ENCODE measurements at places on chromosomes 7 and 10.

DNA sequence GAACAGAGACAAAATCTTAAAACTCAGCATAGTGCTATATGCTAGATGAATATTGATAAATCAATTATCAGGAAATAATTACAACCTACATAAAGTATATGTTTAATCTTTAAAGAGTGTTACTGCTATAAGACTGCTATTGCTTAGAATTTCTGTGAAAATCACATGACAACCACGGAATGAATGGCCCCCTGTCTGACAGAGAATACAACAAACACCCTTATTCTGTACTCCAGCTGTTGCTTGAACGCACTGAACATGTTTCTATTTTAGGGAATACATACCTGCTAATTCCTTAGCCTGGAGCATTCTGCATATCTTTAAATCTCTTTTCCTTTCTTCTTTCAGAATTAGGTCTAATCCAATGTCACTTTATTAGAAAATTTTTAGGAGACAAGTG is 452.4 kb upstream of the PHF14 start:
- no peak for DNase-seq

- DNase-seq = no peak
Measured at GRCh38 chr7:131657881-131658280, 101.5 kb upstream of the PODXL start.

DNA sequence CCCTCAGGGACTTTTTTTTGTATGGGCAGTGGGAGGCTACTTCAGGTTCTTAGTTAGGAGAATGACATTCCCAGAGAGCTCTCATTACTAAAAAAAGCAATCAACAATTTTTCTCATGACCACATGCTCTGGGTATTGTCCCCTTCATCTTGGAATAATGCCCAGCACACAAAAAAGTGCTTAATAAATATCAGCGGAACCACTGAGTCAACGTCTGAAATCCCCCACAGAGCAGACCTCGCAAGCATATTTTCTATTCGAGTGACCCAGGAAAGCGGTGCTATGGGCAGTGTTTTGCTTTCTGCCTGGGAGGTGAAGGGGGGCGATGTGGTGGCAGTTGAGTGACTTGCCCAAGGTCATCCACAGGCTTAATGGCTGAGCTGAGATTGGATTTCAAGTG is 493.4 kb upstream of the ZMIZ1 start:
- no peak for DNase-seq

GRCh38 chr7:78018641-78019446 is 220.3 kb downstream of the PHTF2 start:
- DNase-seq = no peak

GRCh38 chr7:114415064-114415989 is 712 bp downstream of the FOXP2 start:
- DNase-seq = no peak

DNA sequence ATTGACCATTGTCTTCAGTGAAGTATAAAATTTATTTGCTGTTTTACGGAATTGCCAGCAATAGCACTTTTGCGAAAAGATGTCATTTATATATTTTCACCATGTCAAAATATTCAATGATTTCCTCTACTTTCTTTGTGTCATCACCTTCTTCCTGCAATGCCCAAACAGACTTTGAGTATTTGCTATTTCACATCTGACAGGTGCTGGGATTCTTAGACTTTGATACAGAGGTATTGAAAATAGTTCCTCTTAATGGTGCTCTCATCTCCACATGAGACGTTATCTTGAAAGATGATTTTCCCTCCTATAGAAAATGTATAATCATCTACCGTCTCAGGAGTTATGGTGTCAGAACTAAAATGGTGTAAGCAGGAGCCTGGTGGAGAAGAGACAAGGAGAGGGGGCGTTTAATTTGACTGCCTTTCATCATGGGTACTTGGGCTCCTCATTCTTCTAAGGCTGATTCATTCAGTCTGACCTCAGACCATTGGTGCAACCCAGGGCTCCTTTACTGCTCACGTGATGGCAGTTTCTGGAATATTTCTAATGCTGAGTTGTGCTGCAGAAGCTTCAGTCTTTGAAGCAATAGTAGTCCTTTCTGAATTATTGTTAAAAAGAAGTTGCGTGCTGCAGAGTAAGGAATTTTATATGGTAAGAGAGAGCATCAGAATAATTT is 404.6 kb downstream of the PHTF2 start:
- no peak for DNase-seq

- DNase-seq = no peak
Measured at GRCh38 chr7:114711241-114711640, 210.7 kb upstream of the MDFIC start.

- no peak for DNase-seq
Measured at GRCh38 chr10:31213959-31214358, 105.1 kb upstream of the ZEB1 start.

DNA sequence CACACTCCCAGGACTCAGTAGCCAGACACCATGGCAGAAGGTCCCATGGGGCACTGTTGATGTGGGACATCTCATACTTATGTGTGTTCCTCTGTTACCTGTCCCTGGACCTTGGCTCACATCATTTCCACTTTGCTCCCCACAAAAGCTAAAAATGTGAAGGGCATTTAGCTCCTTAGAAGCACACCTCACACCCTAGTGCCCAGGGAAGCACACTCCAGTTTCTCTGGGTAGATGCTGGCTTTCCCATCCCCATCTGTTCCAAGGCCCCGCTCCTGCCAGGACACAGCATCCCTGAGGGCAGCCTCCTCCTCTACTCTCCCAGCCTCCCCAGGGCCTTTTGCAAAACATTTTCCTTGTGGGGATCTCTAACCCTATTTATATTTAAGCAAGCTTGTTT is 572.4 kb upstream of the MGMT start:
- peak; percentile 25 for DNase-seq
